Stimulated activated naive CD4-positive, alpha-beta T cell treated with Interleukin-2 at 50 U/mL for 16 hours (primary cell): ENCODE measurements at places on chromosomes 1 and 21.

GRCh38 chr1:203089651-203090045 is 3.8 kb upstream of the MYOG start:
- DNase-seq: no peak

- no peak for DNase-seq
Observed at GRCh38 chr1:39573736-39574624, 2.6 kb downstream of the PABPC4 start.

DNA sequence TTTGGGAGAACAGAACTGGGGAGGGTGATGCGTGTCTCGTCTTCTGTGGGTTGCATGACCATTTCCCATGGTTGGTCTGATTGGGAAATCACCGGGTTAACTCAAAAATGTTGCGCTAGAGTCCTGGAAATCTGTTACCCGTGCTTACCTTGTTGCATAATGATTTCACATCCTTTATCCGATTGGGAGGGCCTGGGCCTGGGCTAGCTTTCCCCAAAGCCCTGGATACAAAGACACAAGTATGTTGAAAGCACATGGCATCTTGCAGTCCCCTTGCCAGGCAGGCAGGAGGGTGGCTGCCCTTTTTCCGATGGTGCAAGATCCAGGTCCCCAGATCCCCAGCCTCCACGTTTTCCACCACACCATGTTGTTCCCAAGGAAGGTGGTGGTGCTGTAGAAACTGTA is 582 bp downstream of the TRPM2 start:
- DNase-seq: no peak

GRCh38 chr1:15501208-15502032 is 22.6 kb downstream of the CASP9 start:
- peak; percentile 7 for DNase-seq

GRCh38 chr1:232854798-232855159 is 49.6 kb downstream of the MAP10 start:
- DNase-seq: no peak

GRCh38 chr21:37459575-37459974 is 93.0 kb downstream of the DYRK1A start:
- no peak for DNase-seq

DNA sequence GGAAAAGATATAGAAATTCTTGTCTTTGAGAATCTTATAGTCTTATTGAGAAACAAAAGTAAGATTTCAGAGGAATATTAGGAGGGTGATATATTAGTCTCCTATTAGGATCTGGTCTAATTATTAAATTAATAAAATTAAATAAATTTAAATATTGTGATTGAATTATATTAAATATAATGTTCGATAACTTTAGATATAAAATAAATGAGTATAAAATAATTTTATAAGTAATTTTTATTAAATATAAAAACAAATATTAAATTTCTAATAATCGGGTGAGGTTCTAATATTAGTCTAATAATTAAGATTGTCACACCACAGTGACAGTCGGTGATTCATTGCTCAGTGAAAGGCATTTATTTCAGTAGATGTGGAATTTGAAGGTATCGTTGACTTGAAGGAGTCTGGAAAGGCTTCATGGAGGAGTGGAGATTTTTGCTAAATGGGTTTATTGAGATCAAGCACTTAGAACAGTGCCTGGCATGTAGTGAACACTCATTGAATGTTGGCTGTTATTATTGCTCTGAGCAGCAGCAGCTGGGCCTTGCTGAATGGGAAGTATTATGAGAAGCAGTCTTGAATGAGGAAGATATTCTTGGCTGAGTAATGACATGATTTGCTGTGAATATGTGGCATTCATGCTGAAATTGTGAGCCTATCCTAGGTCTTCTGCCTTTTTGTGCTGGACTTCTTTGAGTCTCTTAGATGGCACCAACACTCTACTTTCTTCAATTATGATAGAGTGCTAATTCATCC is 74.6 kb downstream of the USP25 start:
- no peak for DNase-seq

DNA sequence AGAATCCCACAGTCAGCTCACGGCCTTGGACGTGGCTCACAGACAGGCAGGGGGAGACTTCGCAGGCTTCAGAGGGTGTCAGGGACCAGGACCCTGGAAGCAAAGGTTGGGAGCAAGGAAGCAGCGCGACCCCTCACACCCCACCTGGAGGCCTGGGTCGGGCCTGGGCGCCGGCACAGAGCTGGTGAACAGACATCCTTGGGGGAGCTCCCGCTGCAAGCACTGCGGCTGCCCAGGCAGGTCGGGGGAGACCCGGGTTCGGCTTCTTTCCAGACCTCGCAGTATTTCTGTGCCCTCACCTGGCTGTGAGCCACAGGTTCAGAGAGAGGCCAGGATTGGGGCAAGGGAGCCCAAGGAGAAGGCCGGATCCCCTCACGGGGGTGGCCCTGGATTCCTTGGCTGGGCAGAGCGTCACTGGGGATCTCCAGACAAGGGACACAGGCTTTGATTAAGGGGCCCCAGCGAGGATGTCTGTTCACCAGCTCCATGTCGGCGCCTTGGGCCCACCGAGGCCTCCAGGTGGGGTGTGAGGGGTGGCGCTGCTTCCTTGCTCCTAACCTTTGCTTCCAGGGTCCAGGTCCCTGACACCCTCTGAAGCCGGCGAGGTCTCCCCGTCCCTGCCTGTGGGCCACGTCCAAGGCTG is 37.9 kb upstream of the TSPEAR start:
- DNase-seq: no peak

- DNase-seq: no peak
Observed at GRCh38 chr1:203771901-203772301, 6.9 kb downstream of the LAX1 start.
